ENCODE measurements at places on chromosomes 2 and 18.

DNA sequence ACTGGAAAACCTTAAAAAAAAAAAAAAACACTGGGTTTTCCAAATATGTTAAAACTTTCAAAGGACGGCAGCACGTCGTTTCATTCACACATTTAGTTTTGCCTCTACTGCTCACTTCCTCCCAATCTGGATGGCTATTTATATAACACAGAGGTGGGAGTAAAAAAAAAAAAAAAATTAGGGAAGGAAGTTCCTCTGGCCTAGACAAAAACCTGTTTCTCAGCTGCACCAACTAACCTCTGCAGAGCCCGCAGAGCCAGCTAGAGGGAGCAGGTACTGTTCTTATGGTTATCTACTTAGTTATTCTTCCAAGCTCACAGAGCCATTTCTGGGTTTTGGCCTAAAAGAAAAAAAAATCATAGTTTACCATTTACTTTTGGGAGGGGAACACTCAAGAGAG is 28.1 kb downstream of the SLC1A4 start:
- DNase-seq = no peak

GRCh38 chr2:129748250-129748649 is 231.2 kb upstream of the RAB6C start:
- no peak for DNase-seq

DNA sequence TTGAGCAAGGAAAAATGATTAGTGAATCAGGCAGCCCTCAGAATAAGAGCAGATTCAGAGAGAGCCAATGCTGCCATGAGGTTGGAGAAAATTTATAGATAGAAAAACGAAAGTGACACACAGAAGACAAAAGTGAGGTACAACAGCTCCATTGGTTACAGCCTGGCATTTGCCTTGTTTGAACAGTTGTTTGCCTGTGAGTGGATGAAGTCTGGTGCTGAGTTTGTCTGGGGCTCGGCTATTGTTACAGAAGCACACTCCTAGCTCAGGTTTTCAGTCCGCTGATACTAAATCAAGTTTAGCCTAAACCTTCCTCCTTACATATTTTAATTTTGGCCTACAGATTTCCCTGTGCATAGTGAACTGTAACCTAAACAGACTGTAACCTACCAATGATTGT is 387.8 kb upstream of the RAB12 start:
- DNase-seq = no peak

- DNase-seq = no peak
These were observed 44.1 kb upstream of the IGFBP2 start for GRCh38 chr2:216588861-216589710.

GRCh38 chr2:171553236-171553635 is 31.0 kb downstream of the CYBRD1 start:
- DNase-seq = no peak

- no peak for DNase-seq
These were observed 149.9 kb downstream of the LOXHD1 start for GRCh38 chr18:46506974-46507586.

DNA sequence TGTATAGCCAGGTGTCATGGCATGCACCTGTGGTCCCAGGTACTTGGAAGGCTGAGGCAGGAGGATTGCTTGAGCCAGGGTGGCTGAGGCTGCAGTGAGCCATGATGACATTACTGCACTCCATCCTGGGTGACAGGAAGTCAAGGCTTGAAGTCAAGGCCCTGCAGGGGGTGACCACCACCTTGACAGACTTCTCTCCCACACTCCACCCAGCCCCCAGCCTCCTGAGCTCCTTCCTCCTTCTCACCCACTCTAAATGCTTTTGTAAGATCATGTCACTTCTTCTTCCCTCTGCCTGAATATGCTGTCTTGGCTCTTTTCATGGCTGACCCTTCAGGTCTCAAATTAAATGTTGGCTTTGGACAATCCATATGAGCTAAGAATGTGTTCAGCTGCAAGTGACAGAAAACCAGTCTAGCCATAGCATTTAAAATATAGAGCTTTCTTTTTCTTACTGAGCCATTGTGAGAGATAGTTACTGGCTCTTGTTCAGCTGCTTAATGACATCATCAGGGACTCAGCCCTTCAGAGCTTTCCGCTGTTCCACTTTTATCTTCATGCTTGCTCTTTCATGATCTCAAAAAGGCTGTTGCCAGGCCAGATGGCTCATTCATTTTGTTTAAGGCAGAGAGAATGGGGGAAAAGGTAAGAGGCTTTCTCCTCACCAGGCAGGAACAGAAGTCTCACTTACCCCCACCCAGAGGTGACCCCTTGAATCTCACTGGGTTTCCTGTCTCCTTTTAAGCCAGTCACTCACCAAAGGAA is 36.7 kb upstream of the TTC39C start:
- no peak for DNase-seq

DNA sequence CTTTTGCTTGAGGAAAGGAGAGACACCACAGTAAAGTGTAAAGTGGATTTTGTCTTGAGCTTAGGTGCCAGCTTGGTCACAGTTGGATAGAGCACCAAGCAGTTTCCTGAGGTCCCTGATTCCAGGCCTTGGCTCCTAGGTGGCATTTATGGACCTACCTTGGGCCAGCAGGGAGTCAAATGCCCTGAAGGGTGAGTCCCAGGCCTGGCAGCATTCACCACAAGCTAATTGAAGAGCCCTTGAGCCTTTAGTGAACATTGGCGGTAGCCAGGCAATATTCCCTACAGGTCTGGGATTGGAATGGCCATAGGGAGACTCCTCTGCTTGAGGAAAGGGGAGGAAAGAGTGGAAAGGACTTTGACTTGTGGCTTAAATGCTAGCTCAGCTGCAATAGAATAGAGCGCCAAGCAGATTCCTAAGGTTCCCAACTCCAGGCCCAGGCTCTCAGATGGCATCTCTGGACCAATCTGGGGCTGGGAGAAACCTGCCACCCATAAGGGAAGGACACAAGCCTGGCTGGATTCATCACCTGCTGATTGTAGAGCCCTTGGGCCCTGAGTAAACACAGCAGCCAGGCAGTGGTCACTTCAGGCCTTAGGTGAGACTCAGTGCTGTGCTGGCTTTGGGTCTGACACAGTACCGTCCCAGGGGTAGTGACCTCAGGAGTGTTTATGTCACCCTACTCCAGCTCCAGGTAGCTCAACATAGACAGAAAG is 137.5 kb upstream of the OTOS start:
- DNase-seq = no peak

- DNase-seq = no peak
These were observed 681 bp upstream of the PTPN18 start for GRCh38 chr2:130355172-130355577.

DNA sequence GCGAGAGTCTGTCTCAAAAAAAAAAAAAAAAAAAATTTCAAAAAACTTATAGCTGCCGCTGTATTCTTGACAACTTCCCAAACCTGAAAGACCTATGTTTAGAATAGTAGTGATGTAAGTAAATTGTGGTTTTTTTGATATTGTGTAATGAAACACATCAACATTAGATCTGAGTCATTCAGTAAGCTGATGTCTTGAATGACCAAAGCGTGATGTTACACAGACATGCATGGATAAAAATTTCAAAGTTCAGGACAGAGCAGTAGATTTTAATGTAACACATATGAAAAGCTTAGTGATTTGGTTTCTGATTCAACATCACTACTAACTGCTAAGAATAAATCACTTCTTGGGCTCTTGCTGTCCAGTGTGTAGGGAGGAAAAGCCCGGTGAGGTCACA is 69.3 kb upstream of the MEX3C start:
- no peak for DNase-seq

Measured in stimulated activated CD8-positive, alpha-beta memory T cell treated with anti-CD3 and anti-CD28 coated beads, Interleukin-7, amount 100 ng/mL, for 1 hour (primary cell).